ENCODE measurements at places on chromosomes 11 and 22. TPM values are rescaled to one million over a fixed set of nuclear protein-coding genes. Genes with fewer than 3 reads are reported as not detected.

- DNase-seq, result peak; percentile 76
These were observed at the start of gene MMP7 for GRCh38 chr11:102530558-102530957. TSS of gene MMP7 (minus strand) at chr11:102530747. CDS start at chr11:102530700, 47 bp downstream.

DNA sequence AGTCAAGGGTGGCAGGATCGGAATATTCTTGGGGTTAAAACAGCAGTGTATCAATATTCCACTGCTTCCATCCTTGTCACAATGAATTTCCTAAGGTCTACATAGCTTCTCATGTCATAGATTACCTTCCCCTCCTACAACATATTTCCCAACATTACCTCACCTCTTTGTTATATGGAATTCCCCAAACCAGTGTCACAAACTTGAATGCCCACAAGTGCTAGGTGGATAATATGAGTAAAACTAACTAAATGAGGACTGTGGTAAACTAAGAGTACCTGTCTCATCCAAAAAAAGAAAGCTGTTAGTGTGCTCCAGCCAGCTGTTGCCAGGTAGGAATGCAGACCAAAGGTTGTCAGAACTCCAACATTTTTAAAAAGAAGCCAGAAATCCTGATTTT, 17.0 kb upstream of the NUCB2 start:
- no peak for DNase-seq

DNA sequence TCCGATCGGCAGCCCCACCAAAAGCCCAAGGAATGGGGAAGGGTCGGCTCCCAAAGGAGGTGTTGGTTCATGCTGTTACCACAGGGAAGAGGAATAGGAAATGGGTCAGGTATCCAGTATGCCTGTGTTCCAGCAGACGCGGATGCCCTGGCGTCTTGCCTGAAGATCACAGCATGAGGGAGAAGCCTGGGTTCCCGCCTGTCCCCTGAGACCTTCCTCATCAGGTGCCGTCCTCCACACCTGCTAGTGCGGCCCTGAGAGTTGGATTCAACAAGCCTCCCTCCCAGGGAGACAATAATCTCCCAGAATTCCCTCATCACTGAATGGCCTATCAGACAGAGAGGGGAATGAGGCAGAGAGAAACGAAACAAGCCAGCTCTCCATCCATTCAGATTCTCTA, 92.2 kb downstream of the SPATA19 start:
- DNase-seq, result no peak

DNA sequence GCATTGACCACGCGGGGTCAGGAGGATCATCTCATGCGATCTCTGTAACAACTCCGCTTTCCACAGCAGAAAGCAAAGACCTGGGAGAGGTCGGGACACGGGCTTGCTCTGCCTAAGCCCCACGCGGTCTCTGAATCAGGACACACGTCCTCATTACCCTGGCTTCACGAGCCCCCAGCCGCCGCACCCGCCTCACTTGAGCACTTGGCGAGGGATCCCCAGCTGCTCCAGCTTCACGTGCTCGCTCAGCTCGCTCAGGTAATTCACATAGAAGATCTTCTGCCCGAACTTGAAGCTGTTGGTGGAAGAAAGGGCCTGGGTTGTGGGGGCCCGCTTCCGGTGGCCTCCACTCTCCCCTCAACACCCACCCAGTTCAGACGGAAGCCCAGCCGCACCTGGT, 19.6 kb downstream of the ARHGAP1 start:
- DNase-seq, result no peak

GRCh38 chr11:59728154-59728553, 14.5 kb upstream of the OR10V1 start:
- DNase-seq, result no peak

DNA sequence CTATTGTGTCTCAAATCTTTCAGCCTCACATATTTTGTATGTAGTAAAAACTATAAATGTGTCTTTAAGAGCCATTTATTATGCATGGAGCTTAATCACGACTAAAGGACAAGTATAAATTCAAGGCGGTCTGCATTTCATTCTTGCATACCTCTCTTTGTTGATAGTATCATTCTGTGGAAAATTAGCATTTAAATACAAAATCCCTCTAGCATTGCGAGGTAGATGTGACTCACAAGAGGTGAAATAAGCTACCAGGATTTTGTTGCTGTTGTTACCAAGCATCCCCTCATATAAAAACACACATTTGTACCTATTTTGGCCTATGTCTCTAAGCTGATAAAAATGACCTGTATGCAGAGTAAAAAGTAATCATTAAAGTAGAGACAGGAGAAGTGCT, 537.4 kb upstream of the LUZP2 start:
- DNase-seq, result no peak

GRCh38 chr11:71454470-71455113, 1.6 kb downstream of the NADSYN1 start:
- no peak for DNase-seq

DNA sequence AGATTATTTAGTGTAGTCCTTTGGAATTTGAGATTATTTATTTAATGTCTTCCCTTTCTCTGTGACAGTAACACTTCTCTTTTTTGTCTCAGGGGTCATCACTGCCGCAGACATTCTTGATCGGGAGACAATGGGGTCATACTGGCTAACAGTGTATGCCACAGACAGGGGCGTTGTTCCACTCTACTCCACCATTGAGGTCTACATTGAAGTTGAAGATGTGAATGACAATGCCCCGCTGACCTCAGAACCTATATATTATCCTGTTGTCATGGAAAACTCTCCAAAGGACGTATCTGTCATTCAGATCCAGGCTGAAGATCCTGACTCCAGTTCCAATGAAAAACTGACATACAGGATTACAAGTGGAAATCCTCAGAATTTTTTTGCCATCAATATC, 299.9 kb downstream of the FAT3 start:
- DNase-seq, result no peak

DNA sequence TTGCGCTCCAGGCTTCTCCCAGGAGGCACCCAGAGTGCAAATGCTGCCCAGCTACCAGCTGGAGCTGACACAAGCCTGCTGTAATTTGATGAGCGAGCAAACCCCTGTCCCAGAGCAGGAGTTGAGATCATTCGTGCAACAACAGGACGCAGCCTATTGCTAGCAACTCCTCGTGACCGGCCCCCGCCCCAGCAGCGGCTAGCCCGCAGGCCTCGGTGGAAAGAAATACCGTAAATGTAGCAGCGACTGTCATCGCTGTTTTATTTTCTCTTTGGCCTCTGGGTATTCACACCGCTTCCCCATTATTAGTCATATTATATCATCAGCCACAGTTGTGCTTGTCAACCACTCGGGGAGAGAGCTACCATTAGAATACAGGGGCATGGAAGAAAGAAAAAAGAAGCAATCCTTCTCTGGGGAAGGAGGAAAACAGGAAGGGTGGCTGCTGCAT, 59.2 kb upstream of the ATXN10 start:
- DNase-seq, result no peak

ARHGAP32 gene
- 4.2 TPM for total RNA-seq

KRTAP5-11 gene
- not detected for total RNA-seq

YPEL1 gene
- 7.3 TPM for total RNA-seq

OR4C46 gene
- not detected for total RNA-seq

OR8D4 gene
- total RNA-seq, result not detected

MGAT3 gene
- 0.65 TPM for total RNA-seq

MS4A3 gene
- not detected for total RNA-seq

All from epithelial cell of proximal tubule (primary cell).